ENCODE measurements at places on chromosomes 13 and 19.

GRCh38 chr13:25095851-25096453 lies at the start of gene PABPC3:
Gene PABPC3, plus strand, starts transcription at chr13:25096136. Its CDS starts 63 bp downstream, at chr13:25096199.
- H3K4me3 ChIP-seq: peak within 1 kb of the TSS; percentile 47
- H3K36me3 ChIP-seq: no peaks in the 10 kb centered on the region
- no peak within 1 kb of the TSS for H3K27ac ChIP-seq
- H3K27me3 ChIP-seq: no peaks in the 10 kb centered on the region
- no peak for DNase-seq
- no peaks in the 10 kb centered on the region for H3K4me1 ChIP-seq

- no peak overlapping the region for H3K4me3 ChIP-seq
- no peaks in the 10 kb centered on the region for H3K27me3 ChIP-seq
- no peak for DNase-seq
- H3K27ac ChIP-seq: no peak overlapping the region
- no peaks in the 10 kb centered on the region for H3K36me3 ChIP-seq
These were observed 22.4 kb downstream of the ENOX1 start for GRCh38 chr13:43764349-43764748.

GRCh38 chr19:47512183-47512947 lies 2.5 kb downstream of the NAPA start:
- H3K4me3 ChIP-seq: no peak overlapping the region
- H3K27ac ChIP-seq: peak overlapping the region; percentile 86
- no peaks in the 10 kb centered on the region for H3K27me3 ChIP-seq
- H3K4me1 ChIP-seq: peaks cover 65% of the 10 kb centered on the region

- H3K36me3 ChIP-seq: no peaks in the 10 kb centered on the region
- peak overlapping the region; percentile 76 for H3K27ac ChIP-seq
These were observed 38.2 kb downstream of the ARRDC2 start for GRCh38 chr19:18046059-18046718.

- no peaks in the 10 kb centered on the region for H3K27me3 ChIP-seq
- no peak overlapping the region for H3K27ac ChIP-seq
- DNase-seq: no peak
- H3K36me3 ChIP-seq: no peaks in the 10 kb centered on the region
- no peak overlapping the region for H3K4me3 ChIP-seq
These were observed 9.6 kb upstream of the GPR183 start for GRCh38 chr13:99316657-99317256.

- no peaks in the 10 kb centered on the region for H3K27me3 ChIP-seq
- no peak overlapping the region for H3K27ac ChIP-seq
- DNase-seq: no peak
- H3K36me3 ChIP-seq: no peaks in the 10 kb centered on the region
These were observed 38.4 kb downstream of the DACH1 start for GRCh38 chr13:71828564-71828963.

GRCh38 chr13:30009411-30009810 lies 159.0 kb upstream of the UBL3 start:
- H3K4me1 ChIP-seq: no peaks in the 10 kb centered on the region
- no peaks in the 10 kb centered on the region for H3K36me3 ChIP-seq
- H3K27ac ChIP-seq: no peak overlapping the region
- peaks cover 27% of the 10 kb centered on the region for H3K27me3 ChIP-seq
- no peak for DNase-seq

DNA sequence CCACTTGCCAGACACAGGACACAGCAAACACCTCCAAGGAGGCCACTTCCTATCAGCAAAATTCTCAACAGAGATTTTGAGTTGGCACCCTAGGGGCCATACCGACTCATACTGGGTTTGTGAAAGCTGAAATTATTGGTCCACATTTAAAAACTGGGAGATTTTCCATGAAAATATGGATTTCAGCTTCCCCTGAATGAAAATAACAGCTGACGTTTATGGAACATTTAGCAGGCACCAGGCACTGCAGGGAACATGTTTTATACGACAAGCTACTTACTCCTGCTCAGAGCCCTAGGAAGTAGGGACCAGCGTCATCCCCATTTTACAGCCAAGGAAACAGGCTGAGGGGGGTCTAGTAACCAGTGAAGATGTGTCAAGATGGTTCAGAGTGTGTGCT lies 169.3 kb downstream of the IER2 start:
- no peak for DNase-seq
- no peaks in the 10 kb centered on the region for H3K27me3 ChIP-seq
- H3K27ac ChIP-seq: no peak overlapping the region
- no peak overlapping the region for H3K4me3 ChIP-seq
- no peaks in the 10 kb centered on the region for H3K36me3 ChIP-seq
- no peaks in the 10 kb centered on the region for H3K4me1 ChIP-seq

DNA sequence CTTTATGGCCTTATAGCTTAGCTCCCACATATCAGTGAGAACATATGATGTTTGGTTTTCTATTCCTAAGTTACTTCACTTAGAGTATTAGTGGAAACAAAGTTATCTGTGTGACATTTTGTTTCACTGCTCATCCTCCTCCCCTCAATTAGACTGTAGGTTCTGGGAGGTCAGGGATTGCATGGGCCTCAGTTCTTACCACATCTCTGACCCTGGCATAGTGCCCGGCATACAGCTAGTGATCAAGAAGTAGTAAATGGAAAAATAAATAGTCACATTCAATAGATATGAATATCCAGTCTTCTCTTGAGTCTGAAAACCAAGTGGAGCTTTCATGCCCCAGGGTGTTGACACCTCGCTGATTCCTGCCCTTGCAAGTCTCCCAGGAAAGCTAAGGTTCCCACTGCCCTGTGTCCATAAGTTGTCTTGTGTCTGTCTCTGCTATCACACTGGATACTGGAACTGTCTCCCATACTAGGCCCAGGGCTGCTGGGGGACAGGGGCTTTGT lies 249.5 kb upstream of the TSHZ3 start:
- no peak for DNase-seq
- H3K27ac ChIP-seq: no peak overlapping the region
- H3K4me3 ChIP-seq: no peak overlapping the region

- no peaks in the 10 kb centered on the region for H3K27me3 ChIP-seq
- no peak for DNase-seq
- H3K4me3 ChIP-seq: no peak overlapping the region
- no peaks in the 10 kb centered on the region for H3K4me1 ChIP-seq
These were observed 50.3 kb downstream of the CCDC70 start for GRCh38 chr13:51912091-51912490.

GRCh38 chr19:2266183-2266993 lies 10.2 kb upstream of the JSRP1 start:
- no peak overlapping the region for H3K4me3 ChIP-seq
- no peaks in the 10 kb centered on the region for H3K27me3 ChIP-seq
- no peaks in the 10 kb centered on the region for H3K36me3 ChIP-seq
- H3K4me1 ChIP-seq: peaks cover 4% of the 10 kb centered on the region
- peak overlapping the region; percentile 5 for H3K27ac ChIP-seq
- DNase-seq: no peak

- DNase-seq: no peak
- H3K4me1 ChIP-seq: no peaks in the 10 kb centered on the region
- H3K36me3 ChIP-seq: peaks cover 94% of the 10 kb centered on the region
- no peak overlapping the region for H3K27ac ChIP-seq
These were observed 20.8 kb upstream of the FBXL3 start for GRCh38 chr13:77047649-77048343.

- no peaks in the 10 kb centered on the region for H3K4me1 ChIP-seq
- H3K27ac ChIP-seq: no peak overlapping the region
- H3K36me3 ChIP-seq: no peaks in the 10 kb centered on the region
- H3K4me3 ChIP-seq: no peak overlapping the region
These were observed 21.4 kb downstream of the PABPC3 start for GRCh38 chr13:25117312-25117711.

DNA sequence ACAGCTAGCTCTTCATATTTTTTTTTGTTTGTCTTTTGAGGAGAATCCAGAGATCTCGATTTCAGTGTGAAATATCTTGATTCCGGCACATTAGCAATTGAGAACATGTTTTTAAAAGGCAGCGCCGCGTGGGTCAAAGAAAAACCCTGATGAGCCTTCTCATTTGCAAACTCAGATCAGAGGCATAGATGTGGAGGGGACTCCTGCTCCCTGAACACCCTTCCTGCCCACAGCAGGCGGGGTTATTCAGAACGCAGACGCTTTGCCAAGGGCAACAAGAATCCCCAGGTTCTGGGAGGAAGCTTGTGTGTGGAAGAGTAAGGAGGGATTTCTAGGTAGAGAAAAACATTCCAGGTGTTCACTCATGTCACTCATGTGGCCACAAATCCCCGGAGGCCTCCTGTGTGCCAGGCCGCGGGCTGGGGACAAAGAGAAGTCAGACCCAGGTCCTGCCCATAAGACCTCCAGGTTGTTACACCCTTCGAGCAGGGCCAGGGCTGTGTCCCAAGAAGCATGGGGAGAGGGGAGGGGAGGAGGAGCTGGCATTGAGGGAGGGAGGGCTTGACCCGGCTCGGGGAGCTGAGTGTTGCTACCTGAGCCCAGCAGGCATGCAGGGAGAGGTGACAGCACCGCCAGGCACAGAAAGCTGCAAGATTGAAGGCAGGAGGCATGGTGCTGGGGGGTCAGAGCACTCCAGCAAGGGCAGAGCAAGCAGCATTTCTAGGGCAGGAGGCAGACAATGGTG lies 15.9 kb upstream of the IGLON5 start:
- H3K27me3 ChIP-seq: no peaks in the 10 kb centered on the region
- H3K27ac ChIP-seq: no peak overlapping the region

DNA sequence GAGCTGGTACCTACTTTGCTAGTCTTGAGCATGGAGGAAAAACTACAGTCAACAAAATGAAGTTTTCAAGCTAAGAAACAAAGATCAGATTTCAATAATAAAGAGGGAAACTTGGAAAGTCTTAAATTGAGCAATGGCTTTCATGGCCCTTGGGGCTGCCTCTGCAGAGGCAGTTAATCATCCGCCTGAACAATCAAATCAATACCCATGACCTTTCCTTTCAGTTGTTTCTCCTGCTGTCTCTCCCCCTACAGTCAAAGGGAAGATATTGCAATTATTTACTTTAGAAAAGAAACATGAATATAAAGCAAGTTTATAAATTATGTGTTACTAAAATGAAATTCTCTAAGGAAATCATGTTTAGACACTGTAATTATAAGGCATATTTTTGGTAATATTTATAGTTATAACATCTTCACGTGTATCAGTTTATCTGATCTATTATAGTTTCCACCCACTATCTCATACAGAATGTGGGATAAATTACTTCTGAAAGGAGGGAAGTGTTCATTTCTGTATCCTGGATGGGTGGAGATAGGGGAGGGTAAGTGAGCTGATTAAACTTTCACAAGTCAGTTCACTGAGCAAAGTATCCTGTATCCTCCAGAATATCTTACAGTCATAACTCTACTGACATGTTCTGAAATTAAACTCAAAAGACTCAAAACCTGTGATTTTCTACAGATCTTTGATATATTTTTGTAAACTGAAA lies 72.4 kb upstream of the TSC22D1 start:
- no peak overlapping the region for H3K4me3 ChIP-seq
- DNase-seq: no peak
- peaks cover 7% of the 10 kb centered on the region for H3K4me1 ChIP-seq
- peaks cover 18% of the 10 kb centered on the region for H3K27me3 ChIP-seq

- peak overlapping the region; percentile 93 for H3K27ac ChIP-seq
- peaks cover 62% of the 10 kb centered on the region for H3K4me1 ChIP-seq
- H3K4me3 ChIP-seq: peak overlapping the region; percentile 97
- no peak for DNase-seq
- no peaks in the 10 kb centered on the region for H3K36me3 ChIP-seq
- H3K27me3 ChIP-seq: no peaks in the 10 kb centered on the region
These were observed 754 bp upstream of the CHERP start for GRCh38 chr19:16542910-16543472.

DNA sequence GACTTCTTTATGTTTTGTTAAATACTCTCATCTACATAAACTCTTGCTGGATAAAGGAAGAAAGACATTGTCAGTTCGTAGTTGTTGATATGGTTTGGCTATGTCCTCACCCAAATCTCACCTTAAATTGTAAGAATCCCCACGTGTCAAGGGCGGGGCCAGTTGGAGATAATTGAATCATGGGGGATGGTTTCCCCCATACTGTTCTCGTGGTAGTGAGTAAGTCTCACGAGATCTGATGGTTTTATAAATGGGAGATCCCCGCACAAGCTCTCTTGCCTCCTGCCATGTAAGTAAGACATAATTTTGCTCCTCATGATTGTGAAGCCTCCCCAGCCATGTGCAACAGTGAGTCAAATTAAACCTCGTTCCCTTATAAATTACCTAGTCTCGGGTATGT lies 3.6 kb downstream of the ADGRE1 start:
- no peaks in the 10 kb centered on the region for H3K36me3 ChIP-seq
- no peak overlapping the region for H3K27ac ChIP-seq
- no peaks in the 10 kb centered on the region for H3K4me1 ChIP-seq
- H3K4me3 ChIP-seq: no peak overlapping the region

DNA sequence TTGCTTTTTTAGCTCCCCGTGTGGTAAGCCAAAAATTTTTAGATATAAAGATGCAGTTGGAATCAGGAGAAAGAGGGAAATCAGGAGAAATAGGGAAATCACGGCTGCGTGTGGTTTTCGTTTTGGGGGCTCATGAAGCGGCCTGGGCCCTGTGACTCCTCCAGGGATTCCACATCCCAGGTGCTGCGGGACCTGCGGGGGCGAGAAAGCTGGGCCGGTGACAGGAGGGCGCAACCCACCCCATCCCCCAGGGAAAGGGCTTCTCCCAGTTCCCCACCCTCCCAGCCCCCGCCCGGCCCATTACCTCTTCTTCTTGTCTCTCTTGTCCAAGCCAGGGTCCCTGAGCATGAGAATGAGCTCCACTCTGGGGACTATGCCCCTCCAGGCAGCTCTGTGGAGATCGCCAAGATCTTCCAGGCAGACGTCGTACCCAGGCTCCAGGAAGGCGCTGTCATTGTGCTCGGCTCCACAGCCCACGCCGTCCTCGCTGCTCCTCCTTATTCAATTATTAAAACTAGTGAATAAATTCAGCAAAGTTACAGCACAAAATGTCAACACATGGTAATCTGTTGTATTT lies 111.0 kb downstream of the MRPL57 start:
- H3K4me3 ChIP-seq: no peak overlapping the region
- peaks cover 6% of the 10 kb centered on the region for H3K27me3 ChIP-seq
- no peaks in the 10 kb centered on the region for H3K4me1 ChIP-seq
- no peak for DNase-seq
- no peaks in the 10 kb centered on the region for H3K36me3 ChIP-seq

DNA sequence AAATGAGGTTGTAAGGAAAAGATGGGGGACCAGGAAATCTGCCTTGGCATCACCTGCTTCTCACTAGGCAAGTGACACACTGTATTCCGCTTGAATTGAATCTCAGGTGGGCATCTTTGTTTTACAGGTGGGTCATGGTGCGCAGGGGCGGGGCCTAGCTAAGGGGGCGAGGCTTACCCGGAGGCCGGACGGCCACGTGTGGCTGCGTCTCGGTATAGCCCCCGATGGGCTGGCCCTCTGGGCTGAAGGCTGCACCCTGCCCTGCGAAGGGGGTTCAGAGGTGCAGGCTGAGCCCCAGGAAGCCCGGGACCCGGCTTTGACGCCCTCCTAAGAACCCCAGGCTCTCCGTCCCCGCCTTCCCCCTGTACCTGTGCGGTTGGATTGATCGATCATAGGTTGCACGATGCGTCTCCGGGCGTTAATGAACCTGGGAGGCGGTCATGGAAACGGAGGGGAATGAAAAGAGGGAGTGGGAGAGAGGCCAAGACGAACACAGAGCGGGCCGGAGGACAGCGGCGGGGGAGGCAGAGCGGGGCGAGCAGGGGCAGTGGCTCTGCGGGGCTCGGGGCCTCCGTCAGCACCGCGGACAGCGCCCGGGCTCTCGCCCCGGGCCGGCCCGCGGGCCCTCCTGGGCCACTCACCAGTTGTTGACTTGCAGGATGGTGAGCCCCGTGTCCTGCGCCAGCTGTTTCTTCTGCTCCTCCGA lies 12.5 kb downstream of the MEIS3 start:
- DNase-seq: no peak
- no peak overlapping the region for H3K27ac ChIP-seq
- no peaks in the 10 kb centered on the region for H3K27me3 ChIP-seq
- peaks cover 5% of the 10 kb centered on the region for H3K4me1 ChIP-seq
- H3K4me3 ChIP-seq: no peak overlapping the region
- no peaks in the 10 kb centered on the region for H3K36me3 ChIP-seq

- H3K4me1 ChIP-seq: peaks cover 15% of the 10 kb centered on the region
- H3K4me3 ChIP-seq: peak overlapping the region; percentile 78
- H3K27me3 ChIP-seq: no peaks in the 10 kb centered on the region
- no peak for DNase-seq
- H3K36me3 ChIP-seq: peaks cover 10% of the 10 kb centered on the region
These were observed 1.3 kb upstream of the ATF5 start for GRCh38 chr19:49927526-49928264.
